T47D (cell line): ENCODE measurements at places on chromosomes 12 and 14.

DNA sequence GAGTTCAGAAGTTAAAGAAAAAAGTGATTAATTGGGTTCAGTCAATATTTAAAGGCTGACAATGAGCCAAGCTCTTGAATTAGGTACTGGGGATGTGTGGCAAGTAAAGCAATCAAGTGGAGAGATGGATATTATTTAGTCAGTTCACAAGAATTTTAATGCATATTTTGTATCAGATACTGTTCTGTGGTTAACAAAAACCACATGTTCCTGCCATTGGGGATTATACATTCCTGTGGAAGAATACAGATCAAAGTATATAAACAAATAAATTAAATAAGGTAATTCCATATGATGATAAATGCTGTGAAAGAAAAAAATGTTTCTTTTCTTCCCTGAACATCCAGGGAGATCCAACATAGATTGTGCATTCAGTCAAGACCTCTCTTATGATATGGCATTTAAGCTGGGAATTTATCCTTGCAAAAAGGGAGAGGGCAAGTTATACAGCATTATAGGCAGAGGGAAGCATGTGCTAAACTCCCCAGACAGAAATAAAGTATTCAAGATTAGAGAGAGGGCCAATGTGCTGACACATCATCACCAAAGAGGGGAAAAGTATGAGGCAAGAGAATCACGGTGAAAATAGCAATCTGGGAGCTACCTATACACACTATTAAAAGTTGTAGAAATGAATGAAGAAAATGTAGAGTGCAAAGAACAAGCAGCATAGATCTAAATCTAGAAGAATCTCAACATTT lies 17.6 kb upstream of the A2M start:
- no peak for DNase-seq

- no peak for DNase-seq
Observed at GRCh38 chr12:84436134-84436533, 476.5 kb downstream of the SLC6A15 start.

DNA sequence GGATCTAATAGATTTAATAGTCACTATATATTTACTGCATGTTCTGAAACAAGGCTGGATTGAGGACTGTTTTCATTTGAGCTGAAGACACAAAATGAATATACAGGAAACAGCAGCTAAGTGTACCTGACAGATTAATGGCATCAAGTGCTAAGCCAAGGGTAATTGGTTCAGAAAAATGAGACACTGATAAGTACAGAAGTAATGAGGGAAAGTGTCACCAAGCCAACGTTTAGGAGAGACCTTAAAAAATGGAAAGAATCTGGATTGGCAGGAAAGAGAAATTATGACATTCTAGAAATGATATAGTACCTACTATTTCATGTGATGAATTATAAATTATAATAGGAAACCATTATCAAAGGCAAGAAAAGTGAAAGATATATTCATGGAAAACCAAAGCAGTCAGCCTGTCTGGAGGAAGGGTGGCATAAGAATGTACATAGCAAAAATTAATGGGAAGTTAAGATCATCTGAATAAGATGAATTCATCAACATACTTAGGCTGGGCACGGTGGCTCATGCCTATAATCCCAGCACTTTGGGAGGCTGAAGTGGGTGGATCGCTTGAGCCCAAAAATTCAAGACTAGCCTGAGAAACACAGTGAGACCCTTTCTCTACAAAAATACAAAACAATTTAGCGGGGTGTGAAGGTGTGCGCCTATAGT lies 21.0 kb upstream of the DUSP16 start:
- DNase-seq: no peak

- no peak for DNase-seq
Observed at GRCh38 chr12:86148071-86148470, 108.1 kb downstream of the MGAT4C start.

- DNase-seq: no peak
Observed at GRCh38 chr12:53332744-53333143, 3.4 kb downstream of the SP7 start.

DNA sequence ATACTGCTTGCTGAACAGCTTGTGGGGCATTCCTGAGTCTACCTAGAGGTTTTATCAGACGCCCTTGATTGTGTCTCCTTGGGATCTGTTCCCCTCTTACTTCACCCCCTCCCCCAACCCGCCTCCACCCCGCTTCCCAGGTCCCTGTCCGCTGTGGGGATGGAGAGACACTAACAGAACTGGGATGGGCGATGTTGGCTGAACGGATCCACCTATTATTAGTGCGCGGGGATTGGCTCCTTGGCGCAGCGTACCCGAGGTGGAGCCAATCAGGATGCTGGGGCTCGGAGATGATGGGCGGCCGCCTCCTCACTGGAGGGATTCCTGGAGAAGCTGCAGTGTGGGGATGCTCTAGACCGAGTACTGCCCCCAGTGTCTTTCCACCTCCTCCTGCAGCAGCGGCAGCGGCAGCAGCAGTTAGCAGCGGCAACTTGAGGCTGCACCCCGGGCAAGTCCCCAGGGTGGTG lies at the start of gene SYT1:
SYT1 (plus strand) TSS at position 372 of the 467 bp plus-strand sequence.
- peak; percentile 48 for DNase-seq

DNA sequence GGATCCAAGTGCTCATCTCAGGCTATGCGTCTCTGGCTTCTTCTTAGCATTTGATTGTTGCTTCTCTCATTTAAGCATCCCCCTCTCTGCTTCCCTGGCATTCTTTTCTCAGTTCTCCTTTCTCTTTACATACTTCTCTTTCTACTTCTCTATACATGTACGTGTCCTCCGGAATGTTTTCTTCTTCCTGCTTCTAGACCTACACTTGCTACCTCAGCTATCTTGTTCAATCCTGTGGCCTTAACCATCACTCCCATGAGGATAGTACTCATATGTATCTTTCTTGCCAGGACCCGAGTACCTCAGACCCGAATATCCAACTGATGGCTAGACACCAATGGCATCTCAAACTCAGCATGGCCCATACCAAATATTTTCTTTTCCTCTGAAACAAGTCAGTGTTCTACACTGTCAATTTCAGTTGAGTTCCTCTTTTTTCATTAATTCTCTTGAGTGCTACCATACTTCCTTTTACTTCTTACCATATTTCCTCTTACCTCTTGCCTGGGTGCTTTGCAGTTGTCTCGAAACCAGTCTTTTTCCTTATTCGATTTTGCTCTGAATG lies 115.1 kb upstream of the SLC38A2 start:
- no peak for DNase-seq

GRCh38 chr12:18224745-18225144 lies 36.6 kb upstream of the PIK3C2G start:
- DNase-seq: peak; percentile 6

DNA sequence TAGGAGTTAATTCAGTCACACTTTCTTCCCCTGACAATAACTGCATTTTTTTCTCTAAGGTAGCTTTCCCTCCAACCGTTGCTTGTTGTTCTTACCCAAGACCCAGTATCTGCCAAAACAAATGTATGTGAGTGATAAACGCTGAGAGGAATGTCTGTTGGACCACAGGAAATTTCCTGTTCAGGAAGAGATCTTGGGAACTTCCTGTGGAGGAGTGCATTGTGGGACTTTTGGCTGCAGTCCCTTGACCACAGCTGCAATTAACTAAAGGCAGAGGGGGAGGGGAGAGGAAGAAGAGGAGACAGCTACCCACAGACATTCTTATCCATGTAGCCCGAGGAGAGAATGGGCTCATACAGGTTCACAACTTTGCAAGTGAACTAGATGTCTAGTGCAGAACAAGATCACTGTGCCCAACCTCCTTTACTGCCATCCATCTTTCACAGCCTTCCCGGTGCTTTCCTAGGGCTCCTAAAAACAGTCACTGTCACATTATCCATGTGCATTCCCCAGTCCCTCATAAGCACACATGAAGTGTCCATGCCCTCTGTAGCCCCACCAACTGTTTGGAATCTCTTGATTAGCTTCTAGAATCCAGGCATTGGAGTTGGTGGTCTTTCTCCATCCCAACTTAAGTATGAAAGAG lies 149.5 kb downstream of the ETV6 start:
- DNase-seq: no peak

DNA sequence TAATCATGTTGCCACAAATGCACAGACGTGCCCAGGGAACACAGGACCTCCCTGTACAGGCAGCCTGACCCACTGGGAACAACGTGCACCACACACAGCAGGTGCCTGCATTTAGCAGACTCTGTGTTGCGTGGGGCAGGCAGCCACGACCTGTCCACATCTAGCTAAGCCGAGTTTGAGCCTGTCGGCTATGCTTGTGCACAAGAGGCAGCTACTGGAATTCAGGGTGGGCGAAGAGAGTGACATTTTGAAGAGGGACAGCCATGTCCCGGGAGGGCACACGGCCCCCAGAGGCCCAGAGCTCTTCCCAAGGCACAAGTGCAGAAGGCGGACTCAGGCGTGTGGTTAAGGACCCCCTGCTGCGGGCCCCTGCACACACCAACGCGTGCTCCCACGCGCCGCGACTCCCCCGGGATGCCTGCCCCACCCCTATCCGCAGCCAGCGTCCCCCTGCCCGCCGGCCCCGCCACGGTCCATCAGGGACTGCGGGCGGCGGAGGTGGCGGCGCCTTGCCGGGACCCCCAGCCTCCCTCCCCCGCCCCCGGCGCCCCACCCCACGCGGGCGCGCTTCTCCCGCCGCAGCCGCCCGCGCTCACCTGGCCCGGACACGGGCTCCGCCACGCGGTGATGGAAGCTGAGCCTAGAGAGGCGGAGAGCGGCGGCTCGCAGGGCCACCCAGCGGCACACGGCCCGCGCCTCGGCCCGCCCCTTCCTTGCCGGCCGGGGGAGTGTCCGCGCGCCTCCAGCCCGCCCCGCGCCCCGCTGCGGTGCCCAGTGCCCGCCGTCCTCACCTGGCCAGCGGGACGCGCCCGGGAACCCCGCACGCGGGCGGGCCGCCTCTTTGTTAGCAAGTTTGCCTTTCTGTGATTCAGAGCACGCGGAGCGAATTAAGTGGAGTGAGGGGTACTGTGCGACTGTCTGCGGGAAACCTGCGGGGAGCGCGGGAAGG lies 125.3 kb upstream of the PRMT8 start:
- peak; percentile 87 for DNase-seq

DNA sequence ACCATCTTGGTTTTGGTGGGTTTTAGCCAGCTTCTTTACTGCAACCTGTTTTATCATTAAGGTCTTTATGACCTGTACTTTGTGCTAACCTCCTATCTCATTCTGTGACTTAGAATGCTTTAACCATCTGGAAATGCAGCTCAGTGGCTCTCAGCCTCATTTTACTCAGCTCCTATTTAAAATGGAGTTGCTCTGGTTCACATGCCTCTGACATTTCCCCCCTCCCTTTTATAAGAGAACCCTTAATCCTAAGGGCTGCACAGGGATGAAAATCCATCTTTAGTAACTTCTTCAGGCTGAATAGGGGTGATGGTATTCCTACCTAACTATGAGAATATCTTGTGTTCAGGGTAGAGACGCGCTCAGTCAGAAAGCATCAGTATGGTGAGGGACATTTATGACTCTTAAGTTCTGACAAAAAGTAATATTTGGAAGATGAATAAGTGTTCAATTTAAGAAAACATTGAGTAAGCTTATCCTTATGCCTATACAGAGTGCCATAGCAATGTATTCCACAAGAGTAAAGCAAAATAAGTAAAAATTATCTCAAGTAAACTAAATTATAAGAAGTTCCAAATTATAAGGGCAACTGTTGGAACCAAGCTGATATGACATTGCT lies 15.2 kb downstream of the SLC38A1 start:
- no peak for DNase-seq

DNA sequence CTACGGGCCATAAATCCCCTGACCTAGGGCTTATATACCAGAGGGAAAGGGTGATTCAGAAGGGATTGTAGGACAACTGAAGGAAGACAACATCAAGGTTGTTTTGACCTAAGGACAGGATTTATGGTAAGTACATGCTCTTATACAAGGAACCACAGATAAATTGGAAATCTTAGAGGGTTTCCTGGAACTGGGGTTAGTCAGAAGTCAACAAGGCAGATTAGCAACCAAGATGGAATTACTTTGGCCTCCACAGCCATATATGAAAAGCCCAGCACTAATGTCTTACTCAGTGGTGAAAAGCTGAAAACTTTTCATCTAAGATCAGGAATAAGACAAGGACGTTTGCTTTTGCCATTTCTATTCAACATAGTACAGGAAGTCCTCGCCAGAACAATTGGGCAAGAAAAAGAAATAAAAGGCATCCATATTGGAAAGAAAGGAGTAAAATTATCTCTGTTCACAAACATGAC lies 5.4 kb downstream of the TMBIM4 start:
- peak; percentile 45 for DNase-seq

DNA sequence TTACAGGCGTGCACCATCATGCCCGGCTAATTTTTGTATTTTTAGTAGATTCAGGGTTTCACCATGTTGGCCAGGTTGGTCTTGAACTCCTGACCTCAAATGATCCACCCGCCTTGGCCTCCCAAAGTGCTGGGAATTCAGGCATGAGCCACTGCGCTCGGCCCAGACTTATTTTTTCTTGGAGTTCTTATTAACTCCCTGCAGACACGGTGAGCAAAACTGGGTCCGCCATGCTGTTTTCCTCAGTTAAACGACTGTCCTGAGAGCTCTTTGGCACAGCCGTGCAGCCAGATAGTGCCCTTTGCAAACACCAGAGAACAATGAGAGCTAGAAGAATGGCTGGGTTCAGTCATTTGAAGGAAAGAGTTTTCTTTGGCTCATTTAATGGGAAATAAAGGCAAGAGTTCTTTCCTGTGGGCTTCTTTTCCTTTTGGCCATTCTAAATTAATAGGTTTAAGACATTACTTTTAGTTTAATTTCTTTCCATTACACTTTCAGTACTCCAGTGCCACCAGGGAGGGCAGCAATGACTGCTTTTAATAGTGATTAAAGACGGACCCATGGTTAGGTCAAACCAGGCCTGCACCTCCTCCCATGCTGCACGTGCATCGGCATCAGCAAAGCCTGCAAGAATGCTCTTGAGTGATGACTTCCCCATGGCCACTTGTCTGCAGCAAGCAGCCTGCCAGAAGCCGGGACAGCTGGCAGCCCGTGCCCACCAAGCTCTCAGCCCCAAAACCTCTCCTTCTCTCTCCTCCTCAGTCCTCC lies 60.7 kb downstream of the VCPKMT start:
- DNase-seq: no peak

DNA sequence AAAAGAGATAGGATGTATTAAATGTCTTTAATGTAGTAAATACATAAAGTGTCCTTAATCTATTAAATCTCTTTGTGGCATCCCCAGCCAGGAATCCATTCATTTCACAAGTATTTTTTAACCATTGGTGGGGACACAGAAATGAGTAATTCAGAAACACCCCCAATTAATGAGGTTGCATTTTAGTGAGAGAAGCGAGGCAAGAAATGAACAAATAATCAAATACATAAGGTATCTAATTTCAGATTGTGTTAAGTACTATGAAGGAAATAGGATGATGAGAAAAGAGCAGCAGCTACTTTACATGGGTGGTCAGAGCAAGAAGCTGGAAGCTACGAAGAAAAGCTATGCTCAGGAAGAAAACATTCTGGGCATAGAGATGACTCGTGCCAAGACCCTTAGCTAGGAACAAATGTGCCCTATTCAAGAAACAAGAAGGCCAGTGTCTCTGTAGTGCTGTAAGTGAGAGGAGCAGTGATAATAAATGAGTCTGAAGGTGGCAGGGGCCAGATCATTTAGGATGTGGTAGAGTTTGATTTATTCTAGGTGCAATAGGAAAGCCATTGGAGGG lies 60.5 kb upstream of the IGF1 start:
- DNase-seq: no peak
